ENCODE measurements at places on chromosomes 6 and 20. TPM values are rescaled to one million over a fixed set of nuclear protein-coding genes. Genes with fewer than 3 reads are reported as not detected.

DNA sequence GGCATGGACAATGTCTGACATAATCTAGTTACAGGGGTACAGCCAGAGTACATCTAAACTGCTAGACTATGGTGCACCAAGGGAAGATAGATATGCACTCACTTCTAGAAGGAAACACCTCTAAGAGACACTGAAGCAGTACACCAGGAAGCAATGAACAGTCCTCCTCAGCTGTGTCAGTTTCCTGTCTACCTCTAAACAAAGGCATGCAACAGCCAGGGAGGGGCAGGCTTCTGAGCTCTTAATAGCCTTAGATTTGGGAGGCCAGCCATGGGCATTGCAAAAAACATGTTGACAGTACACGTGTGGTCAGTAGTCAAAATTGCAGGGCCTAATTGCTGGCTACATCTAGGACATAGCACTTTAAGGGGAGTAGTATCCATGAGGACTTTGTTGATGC lies 21.4 kb downstream of the CRYBG1 start:
- H3K4me1 ChIP-seq, result no peaks in the 10 kb centered on the region
- H3K36me3 ChIP-seq, result no peaks in the 10 kb centered on the region
- no peaks in the 10 kb centered on the region for H3K27me3 ChIP-seq

DNA sequence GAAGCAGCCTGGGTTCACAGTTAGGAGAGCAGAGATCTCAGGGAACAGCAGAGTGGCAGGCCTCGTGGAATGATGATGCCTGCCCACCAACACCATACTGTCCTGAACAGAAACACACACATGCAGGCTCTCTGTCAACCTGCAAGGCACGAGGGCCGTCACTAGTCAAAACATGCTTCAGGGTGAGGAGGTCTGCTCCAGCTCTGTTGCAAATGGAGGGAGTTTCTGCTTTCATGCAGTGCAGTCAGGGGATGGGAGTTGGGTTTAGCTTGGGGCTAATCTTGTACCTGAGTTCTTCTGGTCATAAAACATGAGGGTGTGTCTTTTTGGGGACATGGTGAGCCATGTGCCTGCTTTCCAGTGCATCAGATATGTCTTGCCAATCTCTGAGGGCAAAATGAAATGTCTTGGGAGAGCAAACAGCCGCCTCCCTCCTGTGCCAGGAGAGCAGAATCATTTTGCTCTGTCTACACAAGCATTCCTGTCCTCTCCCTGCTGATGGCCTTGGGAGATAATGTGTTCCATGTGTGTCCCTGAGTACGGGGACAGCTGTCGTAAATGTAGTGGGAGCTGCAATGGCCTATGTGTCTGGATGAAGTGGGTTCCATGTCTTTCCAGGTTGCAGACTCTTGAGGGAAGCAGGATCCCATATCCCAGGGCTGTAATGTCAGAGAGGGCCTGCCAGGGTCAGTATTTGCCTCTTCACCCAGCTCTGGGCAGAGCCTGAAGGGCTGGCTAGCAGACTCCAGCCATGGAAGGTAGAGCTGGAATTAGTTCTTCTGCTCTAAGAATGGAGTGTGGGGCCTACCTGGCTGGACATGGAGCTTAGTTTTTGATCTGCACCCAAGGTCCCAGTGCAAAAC lies 40.6 kb downstream of the MAFB start:
- H3K4me3 ChIP-seq, result no peak overlapping the region
- no peak for DNase-seq
- no peaks in the 10 kb centered on the region for H3K27me3 ChIP-seq
- peaks cover 9% of the 10 kb centered on the region for H3K4me1 ChIP-seq
- no peak overlapping the region for H3K27ac ChIP-seq

GRCh38 chr20:24109537-24109936 lies 121.0 kb upstream of the GGTLC1 start:
- H3K27me3 ChIP-seq, result no peaks in the 10 kb centered on the region
- H3K4me3 ChIP-seq, result no peak overlapping the region
- H3K4me1 ChIP-seq, result peaks cover 5% of the 10 kb centered on the region
- DNase-seq, result no peak

DNA sequence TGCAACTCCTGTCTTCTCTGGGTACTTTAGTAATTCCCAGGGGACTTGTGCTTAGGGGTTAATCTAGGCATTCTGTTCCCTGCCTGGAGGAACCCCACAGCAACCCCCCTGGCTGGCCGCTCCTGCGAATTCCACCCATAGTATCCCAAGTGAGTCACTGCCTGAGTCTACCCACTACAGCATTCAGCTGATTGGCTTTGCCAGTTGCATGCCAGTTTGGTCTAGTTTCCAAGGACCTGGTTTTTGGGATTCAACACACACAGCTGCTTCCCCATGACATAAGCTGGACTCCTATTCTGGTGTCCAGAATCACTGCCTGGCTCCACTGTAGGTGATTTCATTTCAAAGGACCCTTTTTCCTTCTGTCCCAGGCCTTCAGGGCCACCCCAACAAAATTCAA lies 40.3 kb downstream of the PLCG1 start:
- no peaks in the 10 kb centered on the region for H3K27me3 ChIP-seq
- peaks cover 3% of the 10 kb centered on the region for H3K36me3 ChIP-seq
- H3K4me1 ChIP-seq, result peaks cover 3% of the 10 kb centered on the region
- peak; percentile 29 for DNase-seq
- no peak overlapping the region for H3K4me3 ChIP-seq

GRCh38 chr20:1940581-1940980 lies 45.4 kb downstream of the SIRPA start:
- no peak overlapping the region for H3K27ac ChIP-seq
- peaks cover 2% of the 10 kb centered on the region for H3K36me3 ChIP-seq
- no peaks in the 10 kb centered on the region for H3K27me3 ChIP-seq
- H3K4me1 ChIP-seq, result peaks cover 83% of the 10 kb centered on the region

- DNase-seq, result no peak
- no peak overlapping the region for H3K27ac ChIP-seq
- H3K4me1 ChIP-seq, result no peaks in the 10 kb centered on the region
- H3K4me3 ChIP-seq, result no peak overlapping the region
- H3K27me3 ChIP-seq, result no peaks in the 10 kb centered on the region
These were observed 157.5 kb downstream of the PAX1 start for GRCh38 chr20:21862956-21863355.

DNA sequence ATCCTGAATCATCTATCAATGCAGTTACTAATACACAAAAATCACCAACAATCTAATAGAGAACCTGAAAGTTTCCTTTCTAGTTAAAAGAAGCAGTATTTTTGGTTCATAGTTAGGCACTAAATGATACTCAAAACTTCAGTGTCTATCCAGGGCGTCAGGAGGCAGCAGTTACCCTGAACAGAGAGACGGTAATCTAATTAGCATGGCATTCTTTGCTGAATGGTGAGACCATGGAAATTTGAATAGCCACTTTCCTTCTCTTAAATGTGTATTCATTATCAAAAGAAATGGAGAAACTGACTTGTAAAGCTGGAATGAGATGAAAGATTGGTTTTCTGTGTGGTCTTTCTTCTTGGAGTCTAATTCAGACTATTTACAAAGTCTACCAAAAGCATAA lies 146.6 kb upstream of the BMP5 start:
- no peaks in the 10 kb centered on the region for H3K4me1 ChIP-seq
- no peak overlapping the region for H3K4me3 ChIP-seq
- H3K27me3 ChIP-seq, result no peaks in the 10 kb centered on the region
- H3K36me3 ChIP-seq, result no peaks in the 10 kb centered on the region
- H3K27ac ChIP-seq, result no peak overlapping the region

- DNase-seq, result no peak
- H3K4me1 ChIP-seq, result no peaks in the 10 kb centered on the region
- no peak overlapping the region for H3K27ac ChIP-seq
- no peaks in the 10 kb centered on the region for H3K27me3 ChIP-seq
- H3K36me3 ChIP-seq, result no peaks in the 10 kb centered on the region
These were observed 4.0 kb upstream of the ZC3H12D start for GRCh38 chr6:149488815-149489214.

GRCh38 chr6:75337835-75338580 lies 53.4 kb upstream of the TMEM30A start:
- DNase-seq, result no peak
- no peak overlapping the region for H3K4me3 ChIP-seq
- no peaks in the 10 kb centered on the region for H3K36me3 ChIP-seq
- no peaks in the 10 kb centered on the region for H3K27me3 ChIP-seq

GRCh38 chr6:1385129-1386037 lies 4.0 kb upstream of the FOXF2 start:
- no peak overlapping the region for H3K27ac ChIP-seq
- peaks cover 44% of the 10 kb centered on the region for H3K4me1 ChIP-seq
- H3K27me3 ChIP-seq, result peaks cover 15% of the 10 kb centered on the region

- H3K27ac ChIP-seq, result no peak overlapping the region
- H3K4me3 ChIP-seq, result no peak overlapping the region
- no peaks in the 10 kb centered on the region for H3K4me1 ChIP-seq
- H3K27me3 ChIP-seq, result no peaks in the 10 kb centered on the region
These were observed 804.5 kb upstream of the CITED2 start for GRCh38 chr6:140178935-140179334.

DNA sequence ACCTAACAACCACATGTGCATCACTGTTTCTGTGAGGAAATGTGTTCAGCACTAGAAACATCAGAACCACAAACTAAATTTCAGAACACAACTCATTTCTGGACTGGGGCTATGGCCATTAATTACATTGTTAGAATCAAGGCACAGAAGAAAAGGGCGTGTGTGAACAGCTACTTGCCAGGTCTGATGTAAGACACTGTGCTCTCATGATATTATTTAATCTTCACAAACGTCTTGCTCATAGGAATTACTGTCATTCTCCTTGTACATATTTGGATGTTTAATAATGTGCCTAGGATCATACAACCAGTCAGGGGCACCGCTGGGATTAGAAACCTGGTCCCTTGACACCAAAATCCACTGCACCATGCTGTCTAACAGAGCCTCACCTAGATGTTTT lies 14.8 kb downstream of the ADGRF1 start:
- no peaks in the 10 kb centered on the region for H3K27me3 ChIP-seq
- H3K4me3 ChIP-seq, result no peak overlapping the region
- DNase-seq, result no peak
- no peaks in the 10 kb centered on the region for H3K4me1 ChIP-seq
- H3K27ac ChIP-seq, result no peak overlapping the region
- H3K36me3 ChIP-seq, result no peaks in the 10 kb centered on the region

DNA sequence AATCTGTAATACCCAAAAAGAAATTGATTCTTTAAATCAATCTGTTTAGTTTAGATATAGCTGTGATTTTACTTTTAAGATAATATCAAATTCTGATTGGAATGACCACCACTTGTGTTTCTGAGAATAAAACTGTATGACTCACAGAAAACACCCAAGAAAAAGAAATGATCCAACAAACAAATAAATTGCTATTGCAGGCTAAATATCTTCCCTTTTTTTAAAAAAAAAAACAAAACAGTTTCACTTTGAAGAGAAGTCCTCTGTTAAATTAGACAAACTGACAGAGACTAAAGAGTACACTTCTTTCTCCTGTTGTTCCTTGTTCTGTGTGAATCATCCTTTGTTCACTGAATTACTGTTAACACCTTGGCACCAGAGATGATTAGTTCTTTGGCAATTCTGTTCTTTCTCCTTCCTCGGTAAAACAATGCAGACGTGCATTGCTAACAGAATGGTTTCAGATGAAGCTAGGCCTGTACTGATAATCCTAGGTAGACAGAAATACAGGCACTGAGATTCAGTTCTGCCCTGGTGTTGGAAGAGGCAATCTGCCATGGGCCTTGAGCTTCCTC lies 895.2 kb upstream of the CITED2 start:
- no peaks in the 10 kb centered on the region for H3K27me3 ChIP-seq
- H3K27ac ChIP-seq, result no peak overlapping the region
- H3K36me3 ChIP-seq, result no peaks in the 10 kb centered on the region
- H3K4me3 ChIP-seq, result no peak overlapping the region
- DNase-seq, result no peak
- H3K4me1 ChIP-seq, result no peaks in the 10 kb centered on the region

DNA sequence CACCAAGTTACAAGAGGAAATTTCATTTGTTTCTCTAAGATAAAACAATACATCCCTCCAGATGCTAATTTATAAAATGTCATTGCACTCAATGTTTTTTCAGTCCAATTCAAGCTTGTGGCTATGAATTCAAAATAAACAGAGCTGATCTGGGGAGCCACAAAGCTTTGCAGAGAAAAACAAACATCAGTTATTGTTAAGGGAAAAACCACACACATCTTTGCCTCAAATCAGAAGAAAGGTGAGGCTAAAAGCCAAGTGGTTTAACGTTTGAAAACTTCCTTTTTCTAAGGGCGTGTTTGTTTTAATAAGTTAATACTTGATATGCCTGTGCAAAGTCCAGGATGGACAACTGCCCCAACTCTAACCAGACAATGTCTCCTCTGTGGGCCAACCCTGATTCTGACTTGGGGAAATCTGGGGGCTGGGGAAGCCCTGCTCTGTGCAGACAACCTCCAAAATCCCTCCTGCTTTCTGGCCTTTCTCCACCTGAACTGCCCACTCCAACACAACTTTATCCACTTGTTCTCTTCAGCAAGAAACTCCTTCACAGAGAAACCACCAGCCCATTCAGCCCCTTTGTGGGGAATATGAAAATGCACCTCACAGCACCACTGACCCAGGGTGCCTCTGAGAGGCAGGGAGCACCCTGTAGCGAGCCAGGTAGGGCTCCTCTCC lies 44.6 kb upstream of the NT5E start:
- DNase-seq, result no peak
- peaks cover 26% of the 10 kb centered on the region for H3K4me1 ChIP-seq
- no peaks in the 10 kb centered on the region for H3K36me3 ChIP-seq

DNA sequence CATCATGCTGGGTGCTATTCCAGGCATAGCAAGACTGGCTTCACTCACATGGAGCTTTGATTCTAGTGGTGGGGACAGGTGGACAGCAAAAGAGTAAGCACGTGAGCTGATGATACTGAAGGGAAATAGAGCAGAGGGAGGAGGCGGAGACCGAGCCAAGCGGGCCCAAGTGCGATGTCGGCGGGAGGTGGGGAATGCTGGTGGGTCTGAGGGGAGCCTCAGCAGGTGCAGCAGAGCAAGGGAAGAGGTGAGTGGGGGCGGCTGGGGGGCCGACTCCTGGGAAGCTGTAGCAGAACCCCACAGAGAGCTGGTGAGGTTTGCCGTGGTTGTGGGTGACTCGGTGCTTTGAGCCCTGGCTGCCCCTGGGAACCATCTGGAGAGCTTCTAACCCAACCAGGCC lies 10.2 kb downstream of the RTEL1 start:
- H3K27me3 ChIP-seq, result no peaks in the 10 kb centered on the region
- no peak for DNase-seq
- no peak overlapping the region for H3K27ac ChIP-seq
- no peaks in the 10 kb centered on the region for H3K4me1 ChIP-seq
- H3K4me3 ChIP-seq, result no peak overlapping the region

GRCh38 chr20:4812641-4813075 lies 90.9 kb downstream of the PRND start:
- no peaks in the 10 kb centered on the region for H3K27me3 ChIP-seq
- H3K4me1 ChIP-seq, result no peaks in the 10 kb centered on the region

- H3K27me3 ChIP-seq, result peaks cover 2% of the 10 kb centered on the region
- H3K36me3 ChIP-seq, result no peaks in the 10 kb centered on the region
- DNase-seq, result no peak
- H3K27ac ChIP-seq, result no peak overlapping the region
- H3K4me1 ChIP-seq, result no peaks in the 10 kb centered on the region
These were observed 26.5 kb upstream of the RNF24 start for GRCh38 chr20:4041748-4042411.

Gene ZFP64
- 3.2 TPM for total RNA-seq

Gene STMND1
- not detected for total RNA-seq

Gene RNF5
- total RNA-seq, result 51.5 TPM

Gene C4A
- 410 TPM for total RNA-seq

Gene TGM3
- total RNA-seq, result 0.05 TPM

Gene STX16
- 32.5 TPM for total RNA-seq

Gene EEF1A2
- 0.05 TPM for total RNA-seq

Data from liver (tissue), 10 donors.